Uterus (tissue), 4 donors: ENCODE measurements at places on chromosomes 3 and 15. TPM values are rescaled to one million over a fixed set of nuclear protein-coding genes. Genes with fewer than 3 reads are reported as not detected.

Gene MOBP
- total RNA-seq = not detected

Gene IRAK2
- 3.5 TPM for total RNA-seq

Gene CAMKV
- not detected for total RNA-seq

Gene SLC24A5
- total RNA-seq = not detected

Gene PSMA4
- total RNA-seq = 119 TPM

Gene TLNRD1
- total RNA-seq = 13.9 TPM

Gene ANKUB1
- not detected for total RNA-seq

Gene PLSCR4
- total RNA-seq = 64.7 TPM

Gene EPHA3
- 63.0 TPM for total RNA-seq

Gene ROPN1
- not detected for total RNA-seq

Gene SHF
- 37.5 TPM for total RNA-seq

Gene ZBED2
- total RNA-seq = not detected

Gene SUSD5
- total RNA-seq = 9.5 TPM

Gene WWTR1
- total RNA-seq = 148 TPM

Gene HRG
- not detected for total RNA-seq

Gene TMEM158
- 2.6 TPM for total RNA-seq

Gene COL6A6
- 59.8 TPM for total RNA-seq

Gene TAGLN3
- total RNA-seq = not detected

Gene MEX3B
- 27.7 TPM for total RNA-seq

Gene CTXN2
- total RNA-seq = not detected

Gene MCF2L2
- total RNA-seq = 1.5 TPM
